ENCODE measurements at places on chromosomes 6 and 20.
A peak's percentile ranks its signal among the peaks of the same experiment; 100 is the strongest.

DNA sequence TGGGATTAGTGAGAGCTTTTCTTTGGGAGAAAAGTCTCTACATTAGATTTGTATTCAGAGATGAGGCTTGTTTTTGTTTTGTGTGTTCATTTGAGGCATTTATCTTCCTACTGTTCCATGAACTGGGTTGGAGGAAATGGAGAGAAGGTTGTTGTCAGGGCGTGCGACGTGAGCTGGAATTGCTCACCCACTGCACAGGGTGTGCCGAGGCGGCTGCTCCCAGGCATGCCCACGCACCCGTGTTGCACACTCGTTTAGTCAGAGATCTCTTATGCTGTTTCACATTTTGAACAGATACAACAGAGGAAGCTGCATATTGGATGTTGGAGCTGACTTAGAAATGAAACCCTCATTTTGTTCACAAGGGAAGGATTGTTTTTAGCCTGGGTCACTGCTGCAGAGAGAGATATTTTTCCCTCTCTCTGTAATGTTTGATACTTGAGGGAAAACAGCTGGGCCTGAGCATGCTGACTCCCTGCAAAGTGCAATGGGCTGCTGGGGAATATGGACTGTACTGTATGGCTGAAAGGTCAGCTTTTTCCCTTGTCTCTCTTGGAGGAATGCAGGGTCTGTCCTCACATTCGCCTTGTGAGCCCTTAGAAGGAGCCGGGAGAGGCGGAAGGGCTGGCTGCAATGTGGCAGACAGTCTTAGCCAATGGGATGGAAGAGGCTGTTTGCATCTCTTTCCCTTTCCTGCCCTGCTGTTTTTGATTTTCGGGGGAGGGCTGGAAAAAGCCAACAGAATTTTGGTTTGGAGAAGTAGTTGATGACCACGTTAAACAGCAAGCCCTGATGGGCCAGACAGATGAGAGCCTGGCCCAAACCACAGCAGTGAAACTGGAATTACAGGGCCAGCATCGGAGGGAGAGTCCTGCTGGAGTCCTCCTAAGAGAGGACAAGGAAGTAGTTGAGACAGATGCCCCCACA is 170.8 kb downstream of the SASH1 start:
- DNase-seq, result no peak

DNA sequence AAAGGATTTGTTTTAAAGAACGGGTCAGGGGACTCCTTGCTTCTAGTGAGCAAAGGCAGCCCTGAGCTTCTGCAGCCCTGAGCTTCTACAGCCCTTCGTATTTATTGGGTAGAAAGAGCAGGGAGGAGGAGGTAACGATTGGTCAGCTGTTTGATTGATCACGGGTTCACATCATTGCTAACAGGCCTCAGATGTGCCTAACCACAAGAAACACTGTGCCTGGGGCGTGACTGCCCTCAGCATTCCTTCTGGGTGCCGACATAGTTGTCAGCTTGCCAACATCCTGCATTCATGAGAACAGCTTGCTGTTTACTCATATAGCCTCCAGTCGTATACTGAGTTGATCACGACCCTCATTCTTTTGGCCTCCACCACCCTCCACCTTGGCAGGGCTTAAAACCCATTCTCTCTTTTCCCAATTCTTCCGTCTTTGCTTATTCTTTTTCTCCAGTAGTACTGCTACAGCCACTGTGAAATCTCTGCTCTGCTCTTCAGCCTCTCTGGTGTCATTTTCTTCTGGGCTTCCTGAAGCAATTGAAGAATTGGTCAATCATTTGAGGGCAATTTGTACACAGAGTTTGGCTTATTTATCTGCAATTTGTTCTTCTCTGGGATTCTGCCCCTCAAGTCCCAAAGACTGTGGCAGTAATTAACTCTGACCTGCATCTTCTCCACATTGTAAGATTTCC is 25.4 kb upstream of the NOP56 start:
- no peak for DNase-seq

DNA sequence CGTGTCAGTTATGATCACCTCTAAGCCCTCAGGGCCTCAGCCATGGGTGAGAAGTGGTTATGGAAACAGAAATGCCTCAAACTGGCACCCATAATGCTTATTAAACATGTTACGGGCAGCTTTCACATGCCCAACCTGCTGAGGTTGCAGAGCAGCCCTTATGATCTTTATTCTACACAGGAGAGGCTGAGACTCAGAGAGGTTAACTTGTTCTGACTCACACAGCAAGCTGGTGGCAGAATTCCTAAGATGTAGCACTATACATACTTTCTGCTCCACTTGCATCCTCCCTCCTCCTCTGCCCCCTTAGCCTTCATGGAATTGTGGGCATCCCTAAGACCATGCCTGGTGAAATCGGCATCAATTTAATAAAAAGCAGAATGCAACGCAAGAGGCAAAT is 34.7 kb upstream of the IGF2R start:
- no peak for DNase-seq

DNA sequence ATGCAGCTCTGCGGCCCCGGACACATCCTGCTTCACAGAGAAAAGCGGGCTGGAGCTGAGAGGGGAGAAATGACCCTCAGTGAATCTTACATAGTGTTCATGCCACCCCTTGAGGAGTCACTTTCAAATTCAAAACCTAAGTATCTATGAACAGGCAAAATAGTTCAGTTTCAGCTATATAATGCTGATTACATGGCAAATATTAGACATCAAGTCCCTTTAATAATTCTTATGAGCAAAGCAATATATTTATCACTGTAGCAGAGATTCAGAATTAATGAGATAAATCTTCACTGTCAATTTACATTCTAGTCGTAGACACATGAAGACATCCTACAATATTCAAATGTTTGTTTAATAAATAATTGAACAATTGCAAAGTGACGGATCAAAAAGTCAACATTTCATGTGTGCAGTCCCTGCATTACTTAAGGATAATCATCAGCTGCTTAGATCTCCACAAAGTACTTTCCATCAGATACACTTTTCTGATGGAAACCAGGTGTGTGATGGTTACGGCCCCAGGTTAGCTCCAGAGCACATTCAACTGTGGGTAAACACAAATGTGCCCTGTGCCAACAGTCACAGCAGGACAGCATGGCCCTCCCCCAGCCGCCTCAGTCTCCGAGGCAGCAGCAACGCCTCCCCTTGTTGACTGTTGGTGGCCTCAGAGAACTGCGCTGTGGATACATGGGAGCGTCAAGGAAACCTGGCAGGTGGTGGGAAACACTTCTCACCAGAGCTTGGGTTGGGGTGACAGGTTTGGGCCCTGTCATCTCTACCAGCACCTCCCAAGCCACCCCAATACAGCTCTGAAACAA is 787 bp upstream of the PRR18 start:
- no peak for DNase-seq

DNA sequence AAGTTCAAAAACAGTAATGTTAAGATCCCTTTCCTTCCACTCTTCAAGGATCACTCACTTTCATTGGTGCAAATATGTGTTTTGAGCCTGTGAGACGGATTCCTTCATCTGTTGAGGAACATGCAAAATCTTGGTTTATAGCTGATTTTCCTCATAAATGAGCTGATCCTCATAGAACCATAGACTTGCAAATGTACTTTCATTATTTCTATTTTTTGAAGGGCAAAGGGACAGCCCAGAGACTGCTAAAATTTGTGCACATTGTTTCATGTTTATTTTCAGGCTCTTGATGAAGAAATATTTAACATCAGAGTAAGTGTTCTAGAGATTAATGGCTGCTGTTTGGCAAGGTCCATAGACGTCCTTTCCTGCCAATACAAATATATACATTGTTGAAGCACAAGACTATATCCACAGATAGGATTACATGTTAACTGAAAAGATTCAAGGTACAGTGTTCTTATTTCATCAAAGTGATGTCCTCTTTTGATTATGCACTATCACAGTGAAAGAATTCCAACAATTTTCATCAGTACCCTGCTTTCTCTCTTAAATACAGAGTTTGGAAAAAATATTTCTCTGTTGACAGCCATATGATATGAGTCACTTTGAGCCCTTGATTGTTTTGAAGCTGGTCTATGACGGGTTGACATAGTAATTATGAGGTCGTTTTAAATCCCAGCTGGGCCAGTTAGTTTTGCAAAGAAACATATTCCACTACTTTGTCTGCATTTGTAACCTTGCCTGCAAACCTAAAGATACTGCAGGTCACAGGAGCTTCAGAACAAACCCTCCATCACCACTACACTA is 95.7 kb downstream of the FILIP1 start:
- DNase-seq, result no peak

DNA sequence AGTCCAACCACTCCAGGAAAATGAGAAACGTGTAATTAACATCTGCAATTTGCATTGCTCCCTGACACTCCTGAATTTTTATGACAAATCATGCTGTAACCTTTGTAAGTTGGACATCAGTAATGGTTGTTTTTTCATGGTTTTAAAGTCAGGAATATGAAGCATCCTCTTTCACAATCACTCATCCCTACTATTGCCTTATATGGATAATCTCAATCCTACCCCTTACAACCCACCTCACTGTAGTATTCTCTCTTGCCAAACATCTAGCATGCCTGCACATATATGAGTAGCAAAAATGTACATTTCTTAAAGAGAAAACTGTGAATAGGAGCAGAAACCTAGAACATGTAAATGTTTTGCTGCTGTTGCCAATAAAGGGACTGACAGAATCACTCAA is 729.5 kb downstream of the KIF16B start:
- DNase-seq, result no peak

- no peak for DNase-seq
Measured at GRCh38 chr6:45681860-45682511, 304.3 kb upstream of the SUPT3H start.

GRCh38 chr20:10260316-10260715 is 41.7 kb downstream of the SNAP25 start:
- DNase-seq, result no peak

DNA sequence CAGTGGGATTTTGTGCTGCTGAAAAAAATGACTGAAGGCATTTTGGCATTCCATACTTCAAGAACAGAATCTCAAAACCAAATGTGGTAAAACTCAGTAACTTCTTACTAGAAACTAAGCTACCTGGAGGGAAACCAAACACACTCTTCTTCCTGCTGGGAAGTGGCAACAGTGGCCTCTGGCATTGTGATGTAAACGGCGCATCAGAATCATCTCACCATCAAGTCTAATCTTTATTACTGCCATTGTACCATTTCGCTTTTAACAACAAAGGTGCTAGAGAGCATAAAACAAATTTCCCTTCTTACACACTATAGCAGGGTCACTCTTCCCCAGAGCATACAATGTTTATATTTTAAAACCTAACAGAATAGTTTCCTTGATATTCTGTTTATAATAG is 101.6 kb upstream of the CEP162 start:
- DNase-seq, result no peak

DNA sequence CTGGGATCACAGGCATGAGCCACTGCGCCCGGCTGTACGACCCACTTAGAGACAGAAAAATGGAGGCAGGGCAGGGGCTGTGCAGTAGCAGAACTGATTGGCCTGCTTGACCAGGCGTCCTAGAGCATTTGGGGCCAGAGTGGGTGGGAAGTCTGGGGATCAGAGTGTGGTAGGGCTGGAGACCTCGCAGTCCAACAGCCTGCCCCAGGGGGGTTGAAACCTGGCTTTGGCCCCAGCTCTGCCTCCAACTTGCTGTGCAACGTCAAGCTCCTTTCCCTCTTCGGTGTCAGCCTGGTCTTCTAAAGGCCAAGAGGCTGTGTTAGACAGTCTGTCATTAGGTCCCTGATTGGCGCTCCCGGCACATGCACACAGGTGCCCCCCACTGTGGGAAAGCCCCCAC is 15.3 kb upstream of the SPDEF start:
- no peak for DNase-seq

DNA sequence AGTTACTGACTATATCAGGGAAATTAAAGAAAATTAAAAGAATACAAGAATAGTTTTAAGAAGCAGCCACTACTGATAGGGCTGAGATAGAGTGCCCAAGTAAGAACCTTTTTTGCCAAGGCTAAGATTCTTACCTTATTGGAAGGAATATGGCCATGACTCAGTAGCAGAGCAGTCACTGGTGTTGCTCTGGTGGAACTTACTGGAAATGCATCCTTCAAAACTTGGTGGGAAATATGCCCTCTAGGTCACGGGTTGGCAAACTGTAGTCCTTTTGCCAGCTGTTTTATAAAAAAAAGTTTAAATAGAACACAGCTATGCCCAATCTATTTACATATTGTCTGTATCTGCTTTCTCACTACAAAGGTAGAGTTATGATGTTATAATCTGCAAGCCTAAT is 6.0 kb downstream of the HSF2 start:
- DNase-seq, result no peak

GRCh38 chr6:111750753-111751673 is 122.2 kb downstream of the FYN start:
- DNase-seq, result no peak

DNA sequence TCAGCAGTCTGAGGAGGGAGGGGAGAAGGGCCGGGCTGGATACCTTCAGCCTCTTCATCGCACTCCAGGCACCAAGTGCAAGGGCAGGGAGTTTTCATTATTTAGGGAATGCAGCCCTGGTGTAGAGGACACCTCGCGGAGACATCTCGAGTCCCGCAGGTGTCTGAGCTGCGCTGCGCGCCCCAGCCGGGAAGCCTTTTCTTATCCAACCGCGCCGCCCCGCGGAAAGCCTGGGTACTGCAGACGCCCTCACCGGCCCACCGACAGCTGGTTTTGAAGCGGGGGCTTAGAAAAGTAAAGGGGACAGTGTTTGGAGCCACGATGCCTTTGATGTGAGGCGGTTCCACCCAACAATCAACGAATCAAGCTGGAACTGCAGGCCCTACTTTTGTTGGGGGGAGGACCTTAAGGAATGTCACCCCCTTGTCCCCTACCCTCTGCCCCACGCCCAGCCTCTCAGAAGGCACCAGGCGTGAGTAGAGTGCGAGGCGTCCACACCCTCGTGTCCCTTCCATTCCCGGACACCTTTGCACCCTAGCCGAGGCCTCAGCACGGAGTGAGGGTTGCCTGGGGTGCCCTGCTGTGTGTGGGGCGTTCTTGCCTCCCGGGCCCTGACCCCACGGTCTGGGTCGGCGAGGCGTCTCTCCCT is 8.6 kb downstream of the NKX2-2 start:
- peak; percentile 36 for DNase-seq

DNA sequence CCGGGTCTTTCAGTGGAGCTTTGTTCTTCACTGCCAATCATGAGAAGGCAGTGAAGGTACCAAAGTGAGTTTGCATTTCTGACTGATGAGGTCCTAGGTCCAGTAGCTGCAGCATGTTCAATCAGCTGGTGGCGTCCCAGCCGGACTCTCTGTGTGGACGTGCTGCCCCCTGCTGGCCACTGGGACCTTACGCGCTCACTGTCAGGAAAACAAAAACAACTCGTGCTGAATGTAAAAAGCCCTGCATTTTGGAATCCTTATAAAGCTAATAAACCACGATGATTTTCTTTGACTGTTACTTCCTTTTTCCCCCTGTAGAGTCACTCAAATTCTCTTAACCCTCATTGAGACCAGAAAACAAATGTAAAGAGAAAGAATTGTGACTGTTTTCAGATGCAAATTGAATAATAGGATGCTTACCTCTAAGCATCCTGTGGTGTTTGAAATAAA is 4.9 kb upstream of the CD24 start:
- DNase-seq, result peak; percentile 74

GRCh38 chr20:58483470-58483869 is 31.7 kb downstream of the APCDD1L start:
- DNase-seq, result no peak

- DNase-seq, result no peak
Measured at GRCh38 chr20:21968486-21968885, 263.0 kb downstream of the PAX1 start.

- no peak for DNase-seq
Measured at GRCh38 chr6:163962627-163963117, 548.2 kb downstream of the QKI start.
